Stimulated activated CD4-positive, alpha-beta T cell treated with anti-CD3 and anti-CD28 coated beads, Interleukin-12 subunit alpha, Interleukin-12 subunit beta, amount 100 ng/mL, for 24 hours (primary cell): ENCODE measurements at places on chromosomes 11 and 22.

DNA sequence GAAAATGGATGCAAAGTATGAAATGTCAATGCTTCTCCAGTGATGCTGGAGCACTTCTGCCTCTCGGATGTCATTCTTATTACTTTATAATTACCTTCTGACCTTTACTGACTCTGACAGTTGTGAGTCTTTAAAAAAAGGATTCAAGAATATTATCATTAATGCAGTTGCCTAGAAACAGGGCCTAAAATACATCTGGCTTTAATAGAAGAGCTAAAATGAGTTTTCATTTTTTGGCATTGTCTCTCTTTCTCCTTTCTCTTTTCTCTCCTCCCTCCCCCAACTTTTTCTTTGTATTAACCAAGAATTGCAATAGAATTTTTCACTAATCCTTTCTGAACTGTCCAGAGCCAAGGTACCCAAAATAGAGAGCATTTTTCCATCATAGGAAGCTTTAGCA, 45.9 kb downstream of the FDX1 start:
- no peak for DNase-seq

DNA sequence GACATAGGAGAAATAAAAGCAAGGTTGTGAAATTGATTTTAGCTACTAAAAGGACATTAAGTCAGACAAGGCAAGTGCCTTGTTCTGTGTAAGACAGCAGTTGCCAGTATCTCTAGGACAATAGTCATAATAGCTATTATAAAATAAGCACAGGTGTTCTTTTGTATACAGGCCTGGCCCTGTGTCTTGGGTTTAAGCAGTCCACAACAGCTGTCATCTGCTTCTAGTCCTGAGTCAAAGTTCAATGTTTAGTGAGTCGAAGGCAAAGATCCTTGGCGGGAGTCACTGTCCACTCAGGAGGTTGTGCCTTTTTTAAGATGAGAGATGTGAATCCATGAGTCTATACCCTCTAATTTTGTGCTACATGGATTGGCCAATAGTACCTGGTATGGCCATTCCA, 79.5 kb downstream of the SC5D start:
- no peak for DNase-seq

DNA sequence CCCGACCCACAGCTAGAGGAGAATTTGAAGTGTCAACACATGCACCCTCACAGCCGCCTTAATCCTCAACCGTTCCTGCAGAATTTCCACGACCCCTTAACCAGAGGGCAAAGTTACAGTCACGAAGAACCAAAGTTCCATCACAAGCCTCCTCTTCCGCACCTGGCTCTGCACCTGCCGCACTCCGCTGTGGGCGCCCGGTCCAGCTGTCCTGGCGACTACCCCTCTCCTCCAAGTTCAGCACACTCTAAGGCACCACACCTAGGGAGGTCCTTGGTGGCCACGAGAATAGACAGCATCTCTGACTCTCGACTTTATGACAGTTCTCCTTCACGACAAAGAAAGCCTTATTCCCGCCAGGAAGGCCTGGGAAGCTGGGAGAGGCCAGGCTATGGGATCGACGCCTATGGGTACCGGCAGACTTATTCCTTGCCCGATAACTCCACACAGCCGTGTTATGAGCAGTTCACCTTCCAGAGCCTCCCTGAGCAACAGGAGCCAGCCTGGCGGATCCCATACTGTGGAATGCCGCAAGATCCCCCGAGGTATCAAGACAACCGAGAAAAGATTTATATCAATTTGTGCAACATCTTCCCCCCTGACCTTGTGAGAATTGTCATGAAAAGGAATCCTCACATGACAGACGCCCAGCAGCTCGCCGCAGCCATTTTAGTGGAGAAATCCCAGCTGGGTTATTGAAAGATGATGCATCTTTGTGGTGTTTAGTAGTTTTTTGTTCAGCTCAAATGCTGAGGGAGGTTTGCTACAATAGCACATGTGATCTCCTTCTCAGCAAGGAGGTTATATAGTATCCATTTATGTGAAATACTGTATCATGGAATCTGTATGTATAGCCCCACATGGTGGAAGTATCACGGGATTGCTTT, 72.1 kb downstream of the ZC3H12C start:
- no peak for DNase-seq

GRCh38 chr22:46349238-46349637, 13.7 kb downstream of the TRMU start:
- no peak for DNase-seq

- no peak for DNase-seq
These were observed 232.2 kb upstream of the PITPNB start for GRCh38 chr22:28151151-28151816.

- no peak for DNase-seq
These were observed 225.0 kb downstream of the BLID start for GRCh38 chr11:121890946-121891515.

DNA sequence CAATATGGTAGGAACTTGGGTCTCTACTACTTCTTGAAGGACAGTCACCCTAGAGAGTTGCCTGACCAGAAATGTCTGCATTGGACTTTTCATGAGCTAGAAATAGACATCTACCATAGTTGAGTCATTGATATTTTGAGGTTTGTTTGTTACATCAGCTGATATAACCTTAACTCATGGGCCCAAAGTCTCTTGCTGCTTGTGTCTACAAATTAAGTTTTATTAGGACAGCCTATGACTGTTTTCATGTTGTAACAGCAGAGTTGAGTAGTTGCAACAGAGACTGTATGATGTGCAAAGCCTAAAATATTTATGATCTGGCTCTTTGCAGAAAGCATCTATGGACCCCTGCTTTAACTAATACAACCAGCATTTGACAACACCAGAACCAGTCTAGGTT, 155.3 kb downstream of the MIAT start:
- DNase-seq, result no peak

- no peak for DNase-seq
These were observed 90.8 kb upstream of the PARVA start for GRCh38 chr11:12286606-12287005.

- DNase-seq, result no peak
These were observed 81.6 kb downstream of the PDHX start for GRCh38 chr11:34997952-34998528.

DNA sequence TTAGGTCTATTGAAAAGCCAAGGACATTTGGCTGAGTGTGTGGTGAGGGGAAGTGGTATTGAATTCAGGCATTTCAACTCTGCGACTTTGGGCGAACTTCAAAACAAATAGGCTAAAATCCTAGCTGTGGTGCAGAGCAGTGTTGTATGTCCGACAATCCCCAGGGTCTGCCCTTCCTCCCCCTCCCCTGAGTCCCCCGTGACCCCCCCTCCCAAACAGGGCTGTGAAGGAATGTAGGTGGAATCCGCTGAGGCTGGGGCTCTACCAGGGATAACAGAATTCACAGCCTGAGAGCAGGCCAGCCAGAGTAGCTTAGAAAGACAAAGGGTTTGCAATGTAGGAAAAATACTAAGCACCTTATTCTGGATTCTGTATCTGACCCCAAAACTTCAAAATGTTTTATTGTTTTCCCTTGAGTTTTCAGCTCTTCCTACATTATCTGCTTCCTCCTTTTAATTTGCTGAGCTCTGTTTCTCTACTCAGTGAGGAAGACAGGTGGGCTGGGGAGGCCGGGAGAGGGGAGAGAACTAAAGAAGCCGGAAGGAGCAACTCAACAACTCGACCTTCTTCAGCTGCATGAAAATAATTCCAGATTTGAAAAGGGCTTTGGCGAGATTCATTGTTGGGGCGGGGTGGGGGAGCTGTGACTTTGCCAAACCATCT, 315.2 kb downstream of the BLID start:
- DNase-seq, result no peak

DNA sequence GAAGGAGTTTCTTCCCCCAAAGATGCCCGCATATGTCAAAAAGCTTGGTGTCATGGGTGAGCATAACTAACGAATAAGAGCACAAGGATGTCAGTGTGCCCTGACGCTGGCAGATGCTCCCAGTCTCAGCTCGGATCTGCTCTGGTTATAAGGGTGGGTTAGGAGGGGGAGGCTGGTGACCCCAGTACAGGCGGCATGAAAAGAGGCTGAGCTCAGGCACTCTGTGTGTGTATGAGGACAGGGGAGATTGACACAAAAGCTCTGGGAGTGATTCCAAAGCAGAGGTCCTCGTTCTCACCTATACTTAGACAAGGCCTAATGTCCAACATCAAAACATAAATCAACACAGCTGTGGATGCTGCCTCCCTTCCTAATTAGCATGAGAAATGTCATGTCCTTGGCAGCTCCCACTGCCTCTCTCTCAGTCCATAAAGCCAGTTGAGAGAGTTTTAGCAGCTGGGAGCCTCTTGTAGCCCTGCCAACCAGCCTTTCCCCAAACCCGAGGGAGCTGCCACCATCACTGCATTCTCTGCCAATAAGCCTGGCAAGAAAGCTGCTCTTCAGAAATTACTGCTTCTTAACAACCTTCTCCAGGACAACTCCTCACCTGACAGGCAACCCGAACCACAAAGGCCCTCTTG, 59.8 kb downstream of the SC5D start:
- no peak for DNase-seq
